ENCODE measurements at places on chromosomes 12 and 14.
A peak's percentile ranks its signal among the peaks of the same experiment; 100 is the strongest.

DNA sequence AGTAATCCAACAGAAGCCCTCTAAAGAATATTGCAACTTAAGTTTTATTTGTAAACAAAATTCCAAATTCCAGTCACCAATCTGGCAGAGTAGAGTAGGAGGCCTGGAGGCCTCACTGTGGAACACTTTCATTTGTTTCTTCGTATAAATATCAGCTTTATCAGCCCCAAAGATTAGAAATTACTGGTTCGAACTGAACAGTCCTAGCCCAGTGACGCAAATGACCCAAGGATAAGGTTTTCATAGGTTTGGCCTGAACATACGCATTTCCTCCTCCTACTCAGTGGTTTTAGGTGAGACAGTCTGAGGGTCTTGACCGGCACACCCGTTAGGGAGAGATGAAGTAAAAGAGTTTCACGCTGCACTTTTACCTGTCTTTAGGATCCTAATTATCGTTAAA lies 1.7 kb downstream of the CDC42BPB start:
- no peak for DNase-seq

DNA sequence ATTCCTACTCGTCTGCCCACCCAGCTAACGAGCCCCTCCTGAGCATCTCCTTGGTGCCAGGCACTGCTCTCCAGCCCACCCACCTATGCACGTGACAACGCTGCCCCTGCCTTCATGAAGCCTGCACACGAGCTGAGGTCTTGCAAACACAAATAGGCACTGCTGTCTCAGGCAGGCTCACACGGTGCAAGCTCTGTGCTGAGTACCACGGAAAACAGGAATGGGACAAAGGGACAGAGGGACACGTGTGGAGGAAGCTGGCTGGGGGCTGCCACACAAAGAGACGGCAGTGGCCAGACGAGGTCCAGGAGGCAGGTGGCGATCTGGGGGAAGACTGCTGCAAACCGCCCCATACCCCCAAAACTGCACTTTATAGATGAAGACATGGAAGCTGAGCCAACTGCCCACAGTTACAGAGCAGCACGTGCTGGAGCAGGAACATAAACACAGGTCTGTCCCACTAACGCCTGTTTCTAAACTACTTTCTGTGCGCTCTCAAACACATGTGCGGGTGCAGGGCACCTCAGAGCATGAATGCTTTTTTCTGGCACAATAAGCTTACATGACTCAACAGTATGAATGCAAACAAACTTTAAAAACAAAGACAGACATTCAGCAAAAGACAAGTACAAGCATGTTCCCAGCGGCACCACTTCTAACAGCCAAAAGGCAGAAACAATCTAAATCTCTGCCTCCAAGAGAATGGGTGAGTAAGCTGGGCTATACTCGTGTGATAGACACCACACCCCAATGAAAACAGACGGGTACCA lies 64.5 kb downstream of the AMN start:
- no peak for DNase-seq

DNA sequence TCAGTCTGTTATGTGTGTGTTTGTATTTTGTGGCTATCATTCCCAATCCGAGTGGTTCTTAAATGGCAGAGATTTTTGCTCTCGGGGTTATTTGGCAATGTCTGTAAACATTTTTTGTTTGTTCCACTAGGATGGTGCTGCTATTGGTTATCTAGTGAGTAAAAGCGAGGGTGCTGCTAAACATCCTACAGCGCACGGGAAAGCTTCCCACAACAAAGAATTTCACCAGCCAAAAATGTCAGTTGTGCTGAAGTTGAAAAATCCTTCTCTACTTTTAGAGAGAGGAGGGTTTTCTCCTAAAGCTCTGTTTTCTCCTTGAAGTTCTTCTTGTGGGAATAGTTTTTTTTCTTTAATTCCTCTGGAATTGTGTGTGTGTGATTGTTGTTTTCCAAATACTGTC lies 2.4 kb downstream of the EXD2 start:
- no peak for DNase-seq

GRCh38 chr12:111406474-111407376 lies 1.0 kb downstream of the SH2B3 start:
- peak; percentile 37 for DNase-seq

GRCh38 chr12:81573228-81573627 lies 185.9 kb downstream of the PPFIA2 start:
- DNase-seq, result no peak

- no peak for DNase-seq
These were observed 14.3 kb downstream of the NECAP1 start for GRCh38 chr12:8096281-8096915.

- peak; percentile 66 for DNase-seq
These were observed 14.1 kb upstream of the GALNT9 start for GRCh38 chr12:132343294-132344004.

DNA sequence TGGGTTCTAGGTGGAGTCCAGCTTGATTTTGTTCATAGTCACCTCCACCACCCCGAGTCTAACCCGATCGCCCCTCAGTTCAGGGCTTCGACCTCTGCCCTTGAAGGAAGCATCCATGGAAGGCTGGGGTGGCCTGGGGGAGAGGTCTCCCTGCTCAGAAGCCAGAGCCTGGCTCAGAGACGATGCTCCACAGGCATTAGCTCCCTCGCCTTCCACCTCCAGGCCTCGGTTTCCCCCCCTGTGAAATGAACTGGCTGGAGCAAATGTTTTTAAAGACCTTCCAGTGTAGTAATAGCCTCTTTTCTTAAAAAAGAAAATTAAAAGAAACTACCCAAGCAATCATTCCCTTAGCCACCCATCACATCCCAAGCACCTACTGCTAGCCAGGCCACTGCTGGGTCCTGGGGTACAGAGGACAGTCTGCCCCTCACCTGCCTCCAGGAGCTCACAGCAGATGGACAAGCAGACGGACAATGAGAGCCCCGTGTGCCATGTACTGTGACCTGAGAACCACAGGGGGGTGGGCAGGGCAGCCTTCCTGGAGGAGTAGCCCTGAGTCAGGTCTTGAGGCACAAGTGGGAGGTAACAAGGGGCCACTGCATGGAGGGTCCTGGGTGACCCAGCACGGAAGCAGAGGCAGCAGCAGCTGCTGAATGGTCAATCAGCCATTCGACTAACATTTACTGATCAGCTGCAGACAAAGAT lies 42.3 kb upstream of the EML1 start:
- DNase-seq, result no peak

GRCh38 chr14:91062600-91062999 lies 2.2 kb upstream of the RPS6KA5 start:
- no peak for DNase-seq

DNA sequence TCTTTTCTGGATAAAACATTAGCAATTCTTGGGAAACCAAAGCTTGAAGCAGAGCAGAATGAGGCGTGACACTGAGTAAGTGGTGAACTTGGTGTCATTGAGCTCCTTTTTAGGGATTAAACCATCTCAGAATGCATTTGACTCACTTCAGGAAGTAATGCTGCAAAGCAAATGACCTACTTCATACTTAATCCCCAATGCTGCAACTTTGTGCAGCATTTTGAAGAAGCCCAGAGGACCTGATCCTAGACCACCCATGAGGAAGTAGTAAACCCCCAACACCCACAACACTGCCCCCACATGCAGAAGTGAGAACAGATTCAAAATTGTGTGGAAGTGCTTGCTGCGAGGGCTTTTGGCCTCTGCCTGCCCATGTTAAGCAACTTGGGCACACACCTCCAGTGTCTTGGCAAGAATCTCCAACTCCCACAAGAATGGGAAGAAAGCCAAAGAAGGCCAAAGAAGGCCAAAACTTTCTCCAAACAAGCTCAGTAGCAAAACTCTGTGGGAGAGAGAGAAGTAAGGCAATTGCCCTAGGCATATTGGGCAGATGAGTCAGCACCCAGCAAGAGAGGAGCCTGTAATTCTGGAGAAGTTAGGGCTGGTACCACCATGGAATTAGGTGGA lies 69.2 kb upstream of the ETV6 start:
- DNase-seq, result no peak

GRCh38 chr12:116076399-116076798 lies 201.1 kb downstream of the MED13L start:
- DNase-seq, result no peak

DNA sequence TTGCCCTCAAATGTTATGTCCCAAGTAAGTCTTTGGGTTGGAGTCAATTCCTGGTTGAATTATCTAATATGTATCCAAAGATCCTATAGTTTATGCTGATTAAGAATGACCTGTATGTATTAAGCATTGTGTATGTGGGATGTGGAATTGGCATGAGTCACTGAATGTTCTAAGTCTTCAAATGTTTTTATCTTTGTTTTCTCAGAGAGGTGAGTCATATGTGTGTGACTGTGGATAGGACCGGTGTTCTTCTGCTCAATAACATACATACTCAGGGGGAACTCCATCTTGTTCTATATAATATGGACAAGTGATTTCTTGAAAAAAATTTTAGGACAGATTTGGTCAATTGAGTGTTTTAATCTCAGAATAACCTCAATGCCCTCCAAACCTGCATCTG lies 57.9 kb downstream of the NAV3 start:
- no peak for DNase-seq

DNA sequence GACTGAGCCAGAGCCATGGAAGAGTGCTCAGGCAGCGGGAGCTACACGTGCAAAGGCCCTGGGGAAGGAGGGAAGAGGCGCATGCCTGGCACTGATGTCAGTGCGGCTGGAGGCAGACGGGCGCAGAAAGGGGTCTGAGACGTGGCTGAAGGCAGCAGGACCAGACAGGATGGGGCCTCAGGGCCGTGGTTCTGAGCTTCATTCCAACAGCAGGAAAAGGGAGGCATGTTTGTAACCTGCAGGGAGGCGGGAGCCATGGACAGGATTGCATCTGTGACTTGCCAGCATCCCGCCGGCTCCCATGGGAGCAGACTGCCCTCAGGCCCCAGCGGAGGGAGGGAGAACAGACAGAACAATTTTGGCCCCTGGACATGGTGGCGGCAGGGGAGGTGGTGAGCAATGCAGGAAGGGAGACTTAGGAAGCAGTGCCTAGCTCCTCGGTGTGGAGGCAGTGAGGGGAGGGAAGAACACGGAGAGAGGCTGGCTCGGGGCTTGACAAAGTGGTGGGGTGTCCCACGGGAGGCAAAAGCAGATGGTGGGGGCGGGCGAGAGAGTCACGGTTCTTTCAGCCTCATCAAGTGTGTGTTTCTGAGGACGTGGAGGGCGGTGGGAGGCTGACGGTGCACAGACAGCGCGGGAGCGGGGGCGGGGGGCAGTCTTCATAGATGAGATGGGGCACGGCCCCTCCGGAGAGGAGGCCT lies 33.3 kb upstream of the INF2 start:
- no peak for DNase-seq

DNA sequence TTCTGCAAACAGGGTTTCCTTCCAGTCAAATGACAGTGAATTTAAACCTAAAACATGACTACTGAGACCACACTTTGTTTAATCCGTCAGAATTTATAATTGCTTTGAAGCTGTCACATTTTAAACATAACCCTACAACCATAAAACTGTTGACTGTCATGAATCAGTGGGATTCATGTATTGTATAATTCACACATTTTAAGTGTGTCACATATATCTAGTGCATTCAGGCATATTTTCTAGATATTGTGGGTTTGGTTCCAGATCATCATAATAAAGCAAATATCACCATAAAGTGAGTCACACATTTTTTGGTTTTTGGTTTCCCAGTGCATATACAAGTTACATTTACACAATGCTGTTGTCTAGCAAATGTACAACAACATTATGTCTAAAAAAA lies 304.4 kb downstream of the TMEM132D start:
- DNase-seq, result no peak

- DNase-seq, result no peak
These were observed 343.4 kb downstream of the DPF3 start for GRCh38 chr14:72550513-72550912.

DNA sequence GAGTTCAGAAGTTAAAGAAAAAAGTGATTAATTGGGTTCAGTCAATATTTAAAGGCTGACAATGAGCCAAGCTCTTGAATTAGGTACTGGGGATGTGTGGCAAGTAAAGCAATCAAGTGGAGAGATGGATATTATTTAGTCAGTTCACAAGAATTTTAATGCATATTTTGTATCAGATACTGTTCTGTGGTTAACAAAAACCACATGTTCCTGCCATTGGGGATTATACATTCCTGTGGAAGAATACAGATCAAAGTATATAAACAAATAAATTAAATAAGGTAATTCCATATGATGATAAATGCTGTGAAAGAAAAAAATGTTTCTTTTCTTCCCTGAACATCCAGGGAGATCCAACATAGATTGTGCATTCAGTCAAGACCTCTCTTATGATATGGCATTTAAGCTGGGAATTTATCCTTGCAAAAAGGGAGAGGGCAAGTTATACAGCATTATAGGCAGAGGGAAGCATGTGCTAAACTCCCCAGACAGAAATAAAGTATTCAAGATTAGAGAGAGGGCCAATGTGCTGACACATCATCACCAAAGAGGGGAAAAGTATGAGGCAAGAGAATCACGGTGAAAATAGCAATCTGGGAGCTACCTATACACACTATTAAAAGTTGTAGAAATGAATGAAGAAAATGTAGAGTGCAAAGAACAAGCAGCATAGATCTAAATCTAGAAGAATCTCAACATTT lies 17.6 kb upstream of the A2M start:
- DNase-seq, result no peak

DNA sequence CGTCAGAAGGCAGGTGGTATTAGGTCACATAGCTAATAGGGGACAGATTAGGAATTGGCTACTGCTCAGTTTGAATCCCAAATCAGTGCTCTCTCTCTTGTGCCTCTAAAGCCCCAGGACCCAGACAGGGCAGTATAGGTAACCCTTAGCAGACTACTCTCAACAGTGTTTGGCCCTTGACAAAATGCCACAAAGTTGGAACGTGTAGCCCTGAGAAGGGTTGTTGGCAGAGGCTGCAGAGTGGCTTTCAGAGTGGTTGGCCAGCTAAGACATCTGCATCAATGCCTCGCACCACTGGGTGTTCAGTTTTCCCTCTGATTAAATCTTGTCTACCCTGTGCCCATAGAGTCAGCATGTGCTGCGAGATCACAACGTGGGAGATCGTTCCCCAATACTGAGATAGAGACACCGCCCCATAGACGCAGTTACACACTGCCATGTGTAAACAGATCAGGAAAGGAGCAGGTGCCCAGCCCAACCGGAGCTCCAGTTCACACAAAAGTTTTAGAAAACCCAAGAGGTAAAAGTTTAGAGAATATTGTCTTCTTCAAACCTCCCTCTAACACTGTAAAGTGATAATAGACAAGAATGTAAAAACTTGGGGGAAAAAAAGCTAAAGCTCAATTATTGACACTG lies 48.3 kb downstream of the EML1 start:
- DNase-seq, result no peak

DNA sequence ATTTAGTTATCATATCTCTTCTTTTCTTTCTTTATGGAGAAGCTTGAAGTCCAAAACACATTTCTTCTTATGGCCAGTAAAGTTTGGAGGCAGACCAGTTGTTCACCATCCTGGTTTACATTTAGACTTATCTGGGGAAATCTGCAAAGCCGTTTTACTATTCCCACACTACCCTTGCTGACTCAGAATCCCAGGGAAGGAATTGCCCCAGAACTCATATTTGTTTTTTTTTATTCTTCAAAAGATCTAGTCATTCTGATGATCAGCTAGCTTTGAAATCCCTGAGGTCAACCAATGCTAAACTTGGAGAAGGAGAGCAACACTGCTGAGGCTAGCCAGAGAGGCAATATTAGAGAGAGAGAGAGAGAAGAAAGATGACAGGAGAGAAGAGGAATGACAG lies 12.3 kb upstream of the LMO3 start:
- DNase-seq, result no peak

- DNase-seq, result no peak
These were observed 15.8 kb upstream of the KRT7 start for GRCh38 chr12:52217223-52217622.

GRCh38 chr12:23504641-23505399 lies 444.6 kb downstream of the SOX5 start:
- DNase-seq, result no peak
